Renal cortical epithelial cell (primary cell): ENCODE measurements at places on chromosomes 5 and 9.
A peak's percentile ranks its signal among the peaks of the same experiment; 100 is the strongest.

DNA sequence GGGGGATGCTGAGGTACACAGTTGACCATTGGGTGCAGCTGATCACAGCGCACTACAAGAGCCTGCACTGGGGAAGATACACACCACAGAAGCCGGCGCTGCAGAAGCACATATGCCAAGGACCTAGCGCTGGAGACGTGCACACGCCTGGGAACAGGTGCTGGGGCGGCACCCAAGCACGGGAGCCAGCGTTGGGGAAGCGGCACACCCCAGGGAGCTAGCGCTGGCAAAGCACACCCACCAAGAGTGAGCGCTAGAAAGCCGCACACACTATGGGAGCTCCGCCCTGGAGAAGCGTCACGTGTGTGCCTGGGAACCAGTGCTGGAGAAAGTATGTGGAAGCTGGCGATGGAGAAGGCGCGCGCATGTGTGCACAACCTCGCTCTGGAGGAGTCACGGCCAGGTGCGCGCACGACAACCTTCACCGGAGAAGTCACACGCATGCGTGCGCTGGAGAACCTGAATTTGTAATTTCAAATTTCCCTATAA, 4.5 kb downstream of the FANCC start:
- DNase-seq: peak; percentile 61

DNA sequence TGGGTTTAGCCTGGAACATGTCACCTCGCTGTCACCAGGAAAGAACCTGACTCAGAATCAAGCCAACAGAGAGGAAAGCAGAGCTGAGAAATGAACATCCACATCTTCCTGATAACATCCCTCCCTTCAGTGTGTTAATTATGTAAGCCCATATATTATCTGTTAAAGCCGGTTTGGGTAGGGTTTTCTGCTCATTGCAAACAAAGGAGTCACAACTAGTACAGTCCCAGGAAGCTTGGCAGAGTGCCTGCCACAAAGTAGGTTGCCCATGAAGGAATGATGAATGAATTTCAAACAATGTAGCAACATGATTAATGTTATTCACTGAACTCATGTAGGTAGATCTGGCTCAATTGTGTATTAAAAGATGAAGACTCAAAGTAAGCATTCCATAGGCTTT, 10.4 kb upstream of the PPARGC1B start:
- peak; percentile 56 for DNase-seq

DNA sequence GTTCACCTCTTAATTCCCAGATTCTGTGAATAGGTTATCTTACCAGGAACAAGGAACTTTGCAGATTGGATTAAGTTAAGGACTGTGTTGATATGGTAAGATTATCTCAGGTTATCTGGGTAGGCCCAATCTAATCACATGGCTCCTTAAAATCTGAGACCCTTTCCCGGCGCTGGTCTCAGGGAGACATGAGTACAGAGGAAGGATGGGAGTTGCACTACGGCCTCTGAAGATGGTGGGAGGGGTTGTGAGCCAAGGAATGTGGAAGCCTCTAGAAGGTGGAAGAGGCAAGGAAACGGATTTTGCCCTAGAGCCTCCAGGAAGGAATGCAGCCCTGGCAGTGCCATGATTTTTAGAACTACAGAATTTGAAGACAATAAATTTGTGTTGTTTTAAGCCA, 95.1 kb downstream of the AK8 start:
- DNase-seq: no peak

DNA sequence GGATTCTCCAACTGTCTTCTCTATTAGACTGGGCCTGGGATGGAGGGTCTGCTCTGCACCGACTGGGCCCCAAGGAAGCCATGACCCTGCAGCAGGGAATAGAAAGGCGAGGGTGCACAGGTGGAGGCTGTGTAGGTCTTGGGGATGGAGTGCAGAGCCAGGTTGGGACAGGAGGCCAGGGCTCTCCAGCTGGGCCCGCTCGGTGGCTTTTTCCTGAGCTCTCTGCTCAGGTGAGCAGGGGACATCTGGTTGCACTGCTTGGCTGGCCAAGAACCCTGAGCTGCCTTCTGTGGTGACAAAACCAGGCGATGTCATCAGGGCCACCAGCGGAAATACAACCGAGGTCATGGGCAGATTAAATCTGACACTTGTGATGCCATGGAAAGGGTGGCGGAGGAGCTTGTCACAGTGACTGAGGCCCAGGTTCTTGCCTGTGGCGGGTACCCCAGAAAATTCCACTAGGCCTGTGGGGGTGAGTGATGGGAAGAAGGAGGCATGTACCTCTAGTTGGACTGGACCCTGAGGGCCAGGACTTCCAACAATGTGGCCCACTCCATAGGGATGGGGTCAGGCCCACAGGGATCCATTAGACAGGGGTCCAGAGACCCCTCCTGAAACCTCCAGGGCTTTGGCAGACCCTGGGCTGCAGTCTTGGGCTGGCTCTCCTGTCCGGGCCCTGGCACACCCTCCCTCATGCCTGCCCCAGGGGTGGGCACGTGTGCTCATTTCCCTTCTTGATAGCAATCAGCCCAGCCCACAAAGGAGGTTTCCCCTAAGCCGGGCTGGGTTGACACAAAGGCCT, 4.4 kb upstream of the IL3 start:
- no peak for DNase-seq

- DNase-seq: peak; percentile 63
These were observed 647.7 kb upstream of the WWC1 start for GRCh38 chr5:167643631-167644280.

- DNase-seq: no peak
These were observed 73.5 kb upstream of the GALNT10 start for GRCh38 chr5:154117050-154117449.

- DNase-seq: no peak
These were observed 10.4 kb downstream of the EPB41L4B start for GRCh38 chr9:109310486-109310901.

GRCh38 chr9:74379718-74380117, 117.4 kb upstream of the RORB start:
- DNase-seq: peak; percentile 42

DNA sequence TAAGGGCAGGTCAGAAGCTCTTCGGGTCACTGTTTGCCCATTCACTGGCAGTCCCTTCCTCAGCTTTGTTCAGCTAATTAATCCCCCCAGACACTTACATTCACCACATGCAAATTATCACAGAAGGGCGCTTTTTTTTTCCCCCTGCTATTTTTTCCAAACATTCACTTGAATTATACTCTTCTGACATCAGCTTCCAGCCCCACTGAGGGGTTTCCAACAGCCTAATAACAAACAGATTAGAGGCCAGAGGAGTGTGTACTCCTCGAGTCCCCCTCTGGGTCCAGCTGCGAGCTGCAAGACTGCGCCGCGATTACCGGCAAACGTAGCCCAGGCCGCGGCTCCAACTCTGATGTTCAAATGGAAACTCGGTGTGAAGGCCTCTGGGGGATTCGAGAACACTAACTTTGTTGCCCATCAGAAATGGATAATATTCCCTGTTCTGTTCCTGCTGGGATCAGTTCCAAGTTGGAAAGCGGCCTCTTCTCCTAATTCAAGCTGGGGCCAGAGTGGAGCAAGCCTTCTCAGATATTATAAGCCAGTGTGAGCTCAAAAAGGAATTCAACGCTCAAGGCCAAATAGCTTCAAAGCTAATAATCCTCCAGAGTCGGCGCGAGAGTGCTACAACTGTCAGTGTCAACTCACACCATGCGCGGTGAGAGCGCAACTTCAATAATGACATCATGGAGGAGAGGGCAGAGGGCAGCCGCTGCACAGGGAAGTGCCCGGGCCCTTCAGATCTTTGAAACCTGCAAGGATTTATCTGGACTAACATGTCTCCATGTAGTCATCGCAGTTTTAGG, 560.8 kb downstream of the BNC2 start:
- DNase-seq: no peak

GRCh38 chr9:109001275-109001676, 12.0 kb downstream of the CTNNAL1 start:
- DNase-seq: peak; percentile 94

DNA sequence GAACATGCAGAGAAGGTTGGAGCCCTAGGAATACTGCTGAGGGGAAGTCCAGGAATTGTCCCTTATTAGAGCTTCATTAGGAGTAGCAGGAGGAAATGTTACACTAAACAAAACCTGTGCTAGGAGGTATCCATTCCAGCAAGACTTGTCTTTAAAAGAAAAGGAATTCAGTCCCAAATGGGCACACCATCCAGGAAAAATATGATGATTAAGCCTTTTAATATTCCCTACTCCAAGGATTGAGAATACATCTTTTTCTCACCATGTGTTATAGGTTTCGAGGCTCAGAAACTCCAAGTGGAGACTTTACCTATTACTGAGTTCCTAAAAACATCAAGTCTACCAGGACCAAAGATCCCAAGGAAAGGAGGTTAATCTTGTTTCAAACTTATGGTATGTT, 179.3 kb downstream of the MCTP1 start:
- DNase-seq: no peak
